ENCODE measurements at places on chromosomes 5 and 9. TPM values are rescaled to one million over a fixed set of nuclear protein-coding genes. Genes with fewer than 3 reads are reported as not detected.

- no peak for DNase-seq
- H3K4me3 ChIP-seq: no peak overlapping the region
- H3K27me3 ChIP-seq: peaks cover 55% of the 10 kb centered on the region
- no peaks in the 10 kb centered on the region for H3K36me3 ChIP-seq
Observed at GRCh38 chr5:147448766-147449165, 61.1 kb downstream of the DPYSL3 start.

- H3K27me3 ChIP-seq: no peaks in the 10 kb centered on the region
- DNase-seq: no peak
- no peak overlapping the region for H3K27ac ChIP-seq
- H3K4me1 ChIP-seq: peaks cover 34% of the 10 kb centered on the region
Observed at GRCh38 chr5:134541736-134542376, 16.4 kb downstream of the JADE2 start.

DNA sequence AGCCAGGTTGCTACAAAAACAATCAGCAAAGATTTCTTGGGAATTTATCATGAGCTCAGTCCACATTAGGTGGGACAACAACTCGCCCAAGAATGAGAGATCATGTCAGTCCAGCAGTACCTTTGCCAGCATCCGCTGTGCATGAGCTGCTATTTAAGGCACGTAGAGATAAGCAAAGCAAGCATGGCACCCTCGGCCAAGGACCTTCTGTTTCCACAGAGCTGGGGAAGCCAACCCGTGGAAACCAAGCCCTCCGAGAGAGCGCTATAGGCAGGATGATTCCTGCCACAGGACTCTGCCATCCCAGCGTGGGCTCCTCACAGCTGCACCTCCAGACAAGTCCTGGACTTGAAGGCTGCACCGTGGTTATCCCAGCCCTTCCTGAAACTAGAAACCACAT is 189.5 kb upstream of the PPP1R26 start:
- no peak for DNase-seq
- H3K27ac ChIP-seq: no peak overlapping the region
- peaks cover 3% of the 10 kb centered on the region for H3K4me1 ChIP-seq
- no peaks in the 10 kb centered on the region for H3K36me3 ChIP-seq
- peaks cover 26% of the 10 kb centered on the region for H3K27me3 ChIP-seq

GRCh38 chr5:74482523-74482922 is 158.0 kb downstream of the ENC1 start:
- no peak overlapping the region for H3K4me3 ChIP-seq
- no peaks in the 10 kb centered on the region for H3K36me3 ChIP-seq
- no peak for DNase-seq
- peaks cover 3% of the 10 kb centered on the region for H3K4me1 ChIP-seq
- no peak overlapping the region for H3K27ac ChIP-seq

DNA sequence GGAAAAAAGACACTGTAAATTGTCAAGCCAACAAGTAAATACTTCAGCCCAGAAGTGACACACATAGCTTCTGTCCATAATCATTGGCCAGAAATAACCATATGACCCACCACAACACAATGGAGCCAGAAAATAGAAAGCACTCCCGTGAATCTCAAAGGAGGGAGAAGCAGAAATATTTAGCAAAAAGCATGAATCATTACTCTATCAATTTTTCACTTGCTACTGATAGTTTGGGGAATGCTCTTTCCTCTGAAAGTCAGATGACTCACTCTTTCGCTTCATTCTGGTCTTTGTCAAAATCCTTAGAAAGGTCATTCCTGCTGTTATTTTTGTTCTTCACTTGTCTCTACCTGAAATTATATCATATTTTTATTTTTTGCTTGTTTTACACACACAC is 312.6 kb downstream of the TMEM232 start:
- H3K4me3 ChIP-seq: no peak overlapping the region
- H3K4me1 ChIP-seq: no peaks in the 10 kb centered on the region
- no peak for DNase-seq
- H3K27ac ChIP-seq: no peak overlapping the region
- H3K36me3 ChIP-seq: no peaks in the 10 kb centered on the region
- H3K27me3 ChIP-seq: no peaks in the 10 kb centered on the region

DNA sequence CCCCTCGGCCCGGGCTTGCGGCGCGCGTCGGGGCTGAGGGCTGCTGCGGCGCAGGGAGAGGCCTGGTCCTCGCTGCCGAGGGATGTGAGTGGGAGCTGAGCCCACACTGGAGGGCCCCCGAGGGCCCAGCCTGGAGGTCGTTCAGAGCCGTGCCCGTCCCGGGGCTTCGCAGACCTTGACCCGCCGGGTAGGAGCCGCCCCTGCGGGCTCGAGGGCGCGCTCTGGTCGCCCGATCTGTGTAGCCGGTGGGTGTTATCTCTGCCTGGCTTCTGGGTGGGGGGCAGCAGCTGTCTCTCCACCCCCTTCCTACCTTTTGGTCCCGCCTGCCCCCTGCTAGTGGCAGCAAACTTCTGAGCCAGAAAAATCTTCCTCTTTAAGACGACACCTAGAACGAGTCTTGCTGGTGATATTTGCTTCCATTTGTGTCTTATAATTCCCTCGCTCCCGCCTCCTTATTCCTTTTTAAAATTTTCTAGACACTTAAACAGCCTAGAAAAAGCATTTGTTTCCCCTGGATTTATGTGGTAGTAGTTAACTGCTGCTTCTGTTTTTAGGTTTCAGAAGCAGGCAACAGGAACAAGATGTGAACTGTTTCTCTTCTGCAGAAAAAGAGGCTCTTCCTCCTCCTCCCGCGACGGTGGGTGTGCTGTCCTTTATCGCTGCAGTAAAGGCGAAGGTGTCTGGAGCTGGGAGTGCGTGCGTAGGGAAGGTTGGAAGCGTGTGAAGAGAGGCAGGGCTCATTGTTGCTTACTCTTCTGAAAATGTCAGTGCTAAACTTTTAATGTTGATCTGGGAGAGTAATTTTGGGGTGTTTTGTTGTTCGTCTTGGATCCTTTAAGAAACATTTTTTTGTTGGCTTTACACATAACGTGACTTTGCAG is 554 bp downstream of the JAK2 start:
- peak overlapping the region; percentile 94 for H3K4me3 ChIP-seq
- no peaks in the 10 kb centered on the region for H3K27me3 ChIP-seq
- H3K27ac ChIP-seq: peak overlapping the region; percentile 85

GRCh38 chr5:96257904-96258303 is 175.1 kb downstream of the PCSK1 start:
- no peak overlapping the region for H3K4me3 ChIP-seq
- no peaks in the 10 kb centered on the region for H3K36me3 ChIP-seq
- no peak for DNase-seq
- peaks cover 2% of the 10 kb centered on the region for H3K4me1 ChIP-seq

DNA sequence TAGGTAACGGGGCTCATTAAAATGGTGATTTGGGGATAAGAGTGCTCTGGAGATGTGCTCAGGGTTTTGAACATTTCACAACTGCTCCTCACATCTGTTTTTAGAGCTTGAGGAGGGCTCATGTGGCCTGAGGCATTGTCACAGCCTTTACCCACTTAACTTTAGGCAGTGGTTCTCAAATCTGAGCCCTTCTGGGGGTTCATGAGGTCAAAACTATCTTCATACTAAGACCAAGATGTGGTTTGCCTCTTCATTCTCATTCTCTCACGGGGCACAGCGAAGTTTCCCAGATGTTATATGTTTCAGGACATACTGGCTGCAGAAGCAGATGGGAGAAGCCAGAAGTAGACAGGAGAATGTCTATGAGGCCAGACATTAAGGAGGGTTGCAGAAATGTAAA is 38.4 kb downstream of the STXBP1 start:
- no peaks in the 10 kb centered on the region for H3K36me3 ChIP-seq
- DNase-seq: no peak
- no peak overlapping the region for H3K4me3 ChIP-seq
- H3K27me3 ChIP-seq: no peaks in the 10 kb centered on the region
- no peaks in the 10 kb centered on the region for H3K4me1 ChIP-seq

- no peaks in the 10 kb centered on the region for H3K4me1 ChIP-seq
- H3K27ac ChIP-seq: no peak overlapping the region
- H3K36me3 ChIP-seq: no peaks in the 10 kb centered on the region
- H3K4me3 ChIP-seq: no peak overlapping the region
Observed at GRCh38 chr5:91219803-91220371, 163.2 kb downstream of the ARRDC3 start.

NR5A1 gene
- not detected for total RNA-seq

SIGMAR1 gene
- total RNA-seq: 45.6 TPM

GGTA1 gene
- not detected for total RNA-seq

ARSI gene
- not detected for total RNA-seq

ATP6V1G1 gene
- total RNA-seq: 33.4 TPM
